ENCODE measurements at places on chromosomes 7 and 10.

- DNase-seq: no peak
Observed at GRCh38 chr7:30630986-30631385, 36.3 kb downstream of the GARS1 start.

GRCh38 chr10:5632446-5632845 lies 33.9 kb downstream of the ASB13 start:
- DNase-seq: no peak

DNA sequence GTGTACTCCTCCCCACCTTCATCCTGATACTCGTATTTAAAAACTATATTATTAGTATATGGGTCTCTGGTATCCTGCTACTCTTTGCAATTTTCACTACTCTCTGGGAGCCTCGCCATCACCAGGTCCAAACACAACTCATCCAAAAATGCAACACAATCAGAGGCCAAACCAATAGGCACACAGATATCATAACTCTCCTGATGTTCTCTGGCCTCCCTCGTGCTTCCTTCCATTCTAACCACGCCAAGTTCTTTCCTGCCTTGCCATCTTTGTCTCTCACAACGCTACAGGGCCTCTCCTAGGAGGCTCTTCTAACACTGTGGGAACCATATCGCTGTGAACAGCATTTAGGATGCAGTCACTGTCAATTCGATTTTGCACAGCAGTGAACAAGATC lies 7.3 kb downstream of the RHEB start:
- no peak for DNase-seq

- DNase-seq: no peak
Observed at GRCh38 chr7:50400114-50400513, 50.0 kb downstream of the FIGNL1 start.

DNA sequence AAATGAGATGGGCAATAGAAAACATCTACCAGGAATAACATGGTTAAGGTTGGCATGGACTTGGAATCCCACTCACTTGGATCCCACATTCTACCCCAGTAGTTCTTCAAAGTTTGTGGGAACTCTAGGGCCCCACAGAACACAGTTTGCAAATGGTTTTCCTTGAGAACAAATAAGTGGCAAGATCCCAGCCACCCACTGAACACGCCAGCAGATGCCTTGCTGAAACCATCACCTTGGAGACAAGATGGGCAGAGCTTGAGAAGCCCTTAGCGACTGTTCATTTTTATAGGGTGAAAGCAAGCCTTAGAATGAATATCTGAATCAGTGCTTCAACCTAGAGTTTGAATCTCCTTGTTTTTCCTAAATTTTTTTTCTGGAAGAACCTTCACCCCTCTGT lies 349.1 kb downstream of the RPS24 start:
- no peak for DNase-seq

DNA sequence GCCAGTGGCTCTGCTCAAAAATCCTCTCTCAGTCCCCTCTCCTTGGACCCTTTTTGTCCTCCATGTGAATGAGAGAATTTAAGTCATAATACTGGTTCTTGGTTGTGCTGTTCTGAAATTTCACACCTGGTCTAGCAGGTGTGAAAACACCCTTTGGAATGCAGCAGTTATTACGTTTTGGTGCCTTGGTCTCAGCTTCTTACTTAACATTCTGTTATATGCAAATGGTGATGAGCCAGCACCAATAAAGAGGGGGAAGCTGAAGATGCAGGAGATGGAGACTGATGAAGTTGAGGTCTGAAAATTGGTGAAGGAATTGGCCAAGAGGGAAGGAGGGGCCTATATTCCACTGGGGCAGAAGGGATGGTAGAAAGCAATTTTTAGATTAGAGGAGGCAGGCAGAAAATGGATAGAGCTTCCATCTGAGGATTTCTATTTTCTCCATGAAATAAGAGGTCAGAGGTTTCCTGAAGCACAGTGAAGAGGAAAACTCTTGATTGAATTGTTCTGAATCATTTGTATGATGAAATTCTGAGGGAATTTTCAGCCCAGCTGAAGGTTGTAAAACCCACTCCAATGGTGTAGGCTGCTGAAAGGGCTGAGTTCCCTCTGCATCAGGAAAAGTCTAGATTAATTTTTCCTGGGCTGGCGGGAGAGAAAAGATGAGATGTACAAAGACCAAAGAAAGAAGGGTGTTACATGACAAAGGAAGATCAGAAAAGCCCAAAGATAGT lies 94.0 kb upstream of the FAM180A start:
- DNase-seq: no peak

DNA sequence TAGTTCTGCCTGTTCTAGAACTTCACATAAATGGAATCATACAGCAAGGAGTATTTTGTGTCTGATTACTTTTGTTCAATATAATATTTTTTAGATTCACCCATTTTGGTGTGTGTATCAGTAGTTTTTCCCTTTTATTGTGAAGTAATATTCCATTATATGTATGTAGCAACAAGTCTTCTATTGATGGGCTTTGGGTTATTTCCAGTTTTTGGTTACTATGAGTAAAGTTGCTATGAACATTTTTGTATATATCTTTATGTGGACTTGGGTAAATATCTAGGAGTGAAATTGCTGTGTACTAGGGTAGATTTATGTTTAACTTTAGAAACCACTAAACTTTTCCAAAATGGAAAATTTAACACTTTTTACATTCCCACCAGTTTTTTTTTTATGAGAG lies 35.7 kb downstream of the ADK start:
- DNase-seq: no peak

- DNase-seq: no peak
Observed at GRCh38 chr7:101736084-101736483, 81.3 kb upstream of the CUX1 start.

- DNase-seq: peak; percentile 7
Observed at GRCh38 chr10:70619271-70620019, 16.9 kb upstream of the PRF1 start.

- DNase-seq: no peak
Observed at GRCh38 chr10:89633484-89633883, 11.6 kb downstream of the PANK1 start.

GRCh38 chr7:116738378-116738777 lies 66.4 kb downstream of the MET start:
- no peak for DNase-seq

DNA sequence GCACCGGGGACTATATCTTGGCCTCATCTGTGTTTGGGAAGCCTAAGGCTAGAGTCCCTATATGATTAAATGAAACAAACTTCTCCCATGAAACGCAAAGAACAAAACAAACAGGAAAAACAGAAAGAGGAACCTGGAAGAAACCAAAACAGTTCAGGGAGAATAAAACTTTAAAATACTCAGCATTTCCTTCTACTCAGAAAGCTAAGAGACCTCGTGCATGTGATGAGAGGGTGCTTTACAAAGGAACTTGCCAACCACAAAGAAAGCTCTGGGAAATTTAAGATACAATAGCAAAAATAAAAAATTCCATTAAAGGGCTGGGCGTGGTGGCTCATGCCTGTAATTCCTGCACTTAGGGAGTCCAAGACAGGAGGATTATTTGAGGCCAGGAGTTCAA lies 6.9 kb downstream of the PILRA start:
- no peak for DNase-seq

- no peak for DNase-seq
Observed at GRCh38 chr10:44186150-44186549, 198.7 kb downstream of the CXCL12 start.

DNA sequence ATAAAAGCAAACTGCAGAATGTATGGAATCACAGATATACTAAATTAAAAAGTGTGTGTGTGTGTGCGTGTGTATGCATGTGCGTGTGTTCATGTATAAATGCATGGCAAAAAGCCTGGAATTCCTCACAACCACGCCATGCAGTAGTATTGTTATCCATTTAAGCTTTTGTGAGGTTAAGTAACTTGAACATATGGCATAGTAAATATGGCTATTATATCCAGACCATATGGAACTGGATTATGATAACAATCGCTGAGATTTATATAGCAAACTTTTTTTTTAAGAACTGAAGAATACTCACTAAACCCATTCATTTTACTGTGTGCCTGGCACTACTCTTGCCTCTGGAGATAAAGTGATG lies 22.3 kb upstream of the NANOS1 start:
- DNase-seq: no peak

- no peak for DNase-seq
Observed at GRCh38 chr7:142607351-142607750, 141.9 kb upstream of the PRSS1 start.

- no peak for DNase-seq
Observed at GRCh38 chr7:129875745-129876411, 76.9 kb downstream of the UBE2H start.

- DNase-seq: no peak
Observed at GRCh38 chr10:124308811-124309210, 109.9 kb downstream of the OAT start.

DNA sequence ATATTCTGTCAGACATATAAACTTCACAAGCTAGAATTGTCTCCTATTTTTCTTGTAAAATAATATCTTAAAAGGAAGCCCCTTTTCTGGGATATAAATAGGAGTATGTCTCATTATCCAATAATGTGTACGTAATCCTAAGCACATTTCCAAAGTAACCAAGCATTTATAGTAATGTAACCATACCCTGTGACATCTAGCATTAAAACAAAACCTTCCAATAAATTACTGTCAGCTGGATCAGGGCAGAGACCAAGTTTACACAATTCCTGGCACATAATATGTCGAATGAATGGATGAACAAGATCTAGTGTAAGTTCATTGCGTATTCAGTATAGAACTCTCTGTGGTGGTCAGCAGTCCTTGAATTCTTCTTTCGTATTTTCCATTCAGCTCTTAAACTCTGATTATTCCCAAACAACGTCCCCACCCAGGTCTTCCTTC lies 14.3 kb downstream of the CPED1 start:
- DNase-seq: no peak

- no peak for DNase-seq
Observed at GRCh38 chr10:69577268-69578232, 4.3 kb upstream of the NEUROG3 start.

- no peak for DNase-seq
Observed at GRCh38 chr10:62585211-62585775, 211.1 kb downstream of the ZNF365 start.

DNA sequence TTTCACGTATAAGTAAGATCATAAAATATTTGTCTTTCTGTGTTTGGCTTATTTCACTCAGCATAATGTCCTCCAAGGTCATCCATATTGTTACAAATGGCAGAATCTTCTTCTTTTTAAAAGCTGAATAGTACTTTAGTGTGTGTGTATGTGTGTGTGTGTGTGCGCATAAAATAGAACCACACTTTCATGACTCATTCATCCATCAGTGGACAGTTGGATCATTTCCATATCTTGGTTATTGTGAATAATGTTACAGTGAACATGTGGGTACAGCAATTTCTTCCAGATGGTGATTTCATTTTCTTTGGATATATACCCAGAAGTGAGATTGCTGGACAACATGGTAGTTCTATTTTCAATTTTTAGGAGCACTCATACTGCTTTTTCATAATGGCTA lies 622.4 kb downstream of the NRG3 start:
- no peak for DNase-seq

DNA sequence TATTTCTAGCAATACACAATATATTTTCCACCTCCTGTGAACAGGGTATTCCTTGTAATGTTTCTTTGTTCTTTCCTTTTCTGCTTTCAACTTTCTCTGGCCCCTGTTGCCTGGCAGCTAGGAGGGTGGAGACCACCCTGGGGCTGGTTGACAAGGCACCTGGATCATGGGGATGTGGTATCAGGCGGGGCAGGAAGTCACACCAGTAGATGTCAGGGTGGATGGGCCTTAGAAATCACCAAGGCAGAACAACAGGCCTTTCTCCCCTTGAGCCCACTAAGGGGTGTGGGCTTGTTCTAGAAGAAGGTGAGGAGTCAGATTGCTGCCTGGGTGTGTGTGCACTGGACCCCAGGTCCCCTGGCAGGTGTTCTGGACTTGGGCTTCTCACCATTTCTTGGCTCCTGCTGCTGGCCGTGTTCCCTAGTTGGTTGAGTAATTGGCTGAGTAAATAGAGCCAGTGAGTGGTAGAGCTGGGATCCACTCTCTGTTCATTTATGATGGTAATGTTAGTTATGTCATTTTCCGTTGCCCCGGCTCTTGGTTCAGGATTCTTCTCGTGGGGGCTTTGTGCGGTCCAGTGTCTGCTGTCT lies 24.9 kb downstream of the ZNF783 start:
- no peak for DNase-seq

- DNase-seq: no peak
Observed at GRCh38 chr10:86346799-86347665, 19.6 kb downstream of the GRID1 start.

GRCh38 chr7:139741789-139742344 lies 35.9 kb downstream of the HIPK2 start:
- no peak for DNase-seq

DNA sequence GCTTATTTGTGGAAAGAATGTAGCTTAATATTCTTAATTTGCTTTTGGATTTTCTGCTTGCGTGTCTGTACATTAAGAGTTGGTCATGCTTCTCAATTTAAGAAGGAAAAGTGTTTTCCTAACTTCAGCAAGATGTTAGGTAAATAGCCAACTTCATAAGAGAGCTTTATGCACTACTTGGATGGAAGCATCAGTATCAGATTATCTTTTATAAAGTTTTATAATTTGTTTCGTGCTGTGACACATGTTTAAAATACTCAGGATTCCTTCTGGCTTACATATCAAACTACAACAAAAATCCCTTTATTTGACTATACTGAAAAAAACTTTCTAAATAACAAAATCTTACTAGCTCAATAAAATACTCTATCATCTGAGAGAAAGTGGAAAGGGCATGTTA lies 34.8 kb upstream of the AGR2 start:
- DNase-seq: no peak

Data from NCI-H526 treated with DMSO at 0.1 percent for 48 hours (cell line).